Upper lobe of right lung (tissue), 1 donor: ENCODE measurements at places on chromosomes 2 and 18.

- no peak for DNase-seq
Measured at GRCh38 chr2:85861180-85861579, 27.6 kb downstream of the ST3GAL5 start.

DNA sequence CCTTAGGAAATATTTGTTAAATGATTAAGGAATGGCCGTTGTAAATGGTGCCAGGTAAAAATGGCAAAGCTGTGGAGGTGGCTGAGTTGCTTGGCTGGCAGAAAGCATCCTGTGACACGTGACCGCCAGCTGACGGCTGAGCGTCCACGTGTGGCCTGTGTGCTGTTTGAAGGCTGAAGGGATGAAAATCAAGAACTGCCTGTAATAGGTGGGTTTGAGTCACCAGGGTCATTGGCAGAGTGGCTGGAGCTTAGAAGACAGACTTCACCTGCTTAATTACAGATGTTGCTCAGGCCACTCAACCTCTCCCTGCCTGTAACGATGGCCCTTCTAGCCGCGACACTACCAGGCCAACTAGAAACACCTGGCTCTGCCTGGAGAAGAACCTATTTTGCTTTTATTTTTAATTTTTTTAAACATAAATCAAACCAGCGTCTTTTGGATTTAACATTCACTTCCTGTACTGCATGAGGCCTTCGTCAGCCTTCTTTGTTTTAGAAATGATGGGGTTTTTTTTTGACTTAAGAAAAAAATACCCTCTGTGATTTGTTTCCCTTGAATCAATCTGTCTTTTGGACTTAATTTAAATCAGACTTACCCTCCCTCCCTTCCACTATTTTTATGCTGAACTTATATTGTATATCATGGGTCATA is 206.5 kb downstream of the PRKCE start:
- no peak for DNase-seq

GRCh38 chr2:199988151-199988550 is 32.8 kb downstream of the MAIP1 start:
- DNase-seq, result no peak

- no peak for DNase-seq
Measured at GRCh38 chr2:53442783-53443182, 324.8 kb upstream of the CHAC2 start.

DNA sequence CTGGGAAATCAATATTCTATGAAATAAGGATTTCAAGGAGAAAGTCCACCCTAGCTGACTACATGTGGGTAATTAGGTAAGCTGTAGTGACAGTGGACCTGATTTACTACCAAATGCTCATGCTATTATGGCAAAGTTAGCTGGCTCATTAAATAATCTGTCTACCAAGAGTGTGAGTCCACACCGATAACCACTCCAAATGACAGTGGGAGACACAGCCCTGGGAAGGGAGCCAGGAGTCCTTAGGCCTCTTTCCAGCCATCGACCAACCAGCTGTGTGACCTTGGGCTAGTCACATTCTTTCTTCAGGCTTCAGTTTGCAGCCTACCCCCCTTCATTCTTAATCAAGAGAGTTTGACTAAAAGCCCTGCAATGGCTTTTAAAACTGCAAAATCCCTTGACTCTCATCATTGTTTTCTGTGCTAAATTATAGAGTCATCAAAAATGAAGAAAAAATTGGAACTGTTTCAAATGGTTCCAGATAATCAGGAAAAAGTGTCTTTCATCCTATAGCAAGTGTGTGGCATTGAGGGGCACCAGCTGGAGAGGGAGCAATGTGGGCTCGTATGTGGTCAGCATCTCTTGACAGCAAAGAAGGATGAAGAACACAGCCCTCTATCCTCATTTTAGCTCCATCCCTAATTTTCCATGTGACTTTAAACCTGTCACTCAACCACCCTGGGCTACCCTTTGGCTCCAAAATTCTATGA is 45.6 kb upstream of the SLC14A2 start:
- no peak for DNase-seq
